ENCODE measurements at places on chromosomes 5 and 9. TPM values are rescaled to one million over a fixed set of nuclear protein-coding genes. Genes with fewer than 3 reads are reported as not detected.

TXNDC8 gene
- not detected for total RNA-seq

FAM151B gene
- total RNA-seq, result 4.4 TPM

MSX2 gene
- total RNA-seq, result 1.3 TPM

TAF11L3 gene
- total RNA-seq, result not detected

ANKRD18A gene
- 0.18 TPM for total RNA-seq

PDE8B gene
- total RNA-seq, result 25.5 TPM

FAM153A gene
- total RNA-seq, result 1.0 TPM

ZNF454 gene
- 2.2 TPM for total RNA-seq

PCDHGA8 gene
- 3.0 TPM for total RNA-seq

PCDHB12 gene
- total RNA-seq, result 5.7 TPM

MPDZ gene
- 96.5 TPM for total RNA-seq

SLC25A25 gene
- total RNA-seq, result 40.9 TPM

DNA sequence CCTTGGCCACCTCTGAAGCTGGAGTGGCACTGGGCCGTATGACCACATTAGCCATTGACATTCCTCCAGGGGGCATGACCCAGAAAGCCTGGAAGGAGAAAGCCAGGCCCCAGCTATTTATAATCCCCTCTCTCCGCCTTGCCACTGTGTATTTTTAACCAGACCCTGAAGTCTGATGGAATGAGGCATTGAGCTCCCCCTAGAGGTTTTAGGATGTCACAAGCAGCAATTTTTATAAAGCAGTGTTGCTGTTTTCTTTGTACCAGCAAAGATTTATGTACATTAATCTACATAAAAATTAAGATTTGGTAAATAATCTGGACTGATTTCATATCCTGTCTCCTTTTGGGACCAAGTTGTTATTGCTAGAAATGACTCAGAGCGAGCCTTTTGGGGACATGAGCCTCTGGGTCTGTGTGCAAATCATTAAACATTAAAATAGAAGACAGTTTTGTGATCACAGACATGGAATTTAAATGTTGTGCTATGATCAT, 127.1 kb downstream of the TRIO start:
- peak; percentile 70 for DNase-seq

DNA sequence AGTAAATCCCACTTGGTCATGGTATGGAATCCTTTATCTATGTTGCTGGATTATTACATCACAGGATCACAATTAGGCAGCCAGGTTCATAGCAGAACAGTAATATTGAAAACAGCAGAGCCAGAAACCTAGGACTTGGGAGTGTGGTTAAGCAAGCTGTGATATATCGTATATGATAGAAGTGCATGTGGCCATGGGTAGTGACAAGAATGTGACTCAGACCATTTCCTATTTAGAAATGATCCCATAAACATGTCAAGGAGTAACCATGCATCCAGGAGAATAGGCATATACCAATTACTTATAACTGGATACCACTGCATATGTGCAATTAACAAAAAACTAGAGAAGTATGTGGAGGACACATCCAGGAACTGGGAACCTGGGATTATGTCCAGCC, 31.2 kb downstream of the AMBP start:
- no peak for DNase-seq

GRCh38 chr5:157253547-157253946, 12.4 kb upstream of the CYFIP2 start:
- no peak for DNase-seq

- DNase-seq, result no peak
Measured at GRCh38 chr9:96317335-96317980, 15.5 kb upstream of the HSD17B3 start.

- no peak for DNase-seq
Measured at GRCh38 chr5:95808013-95808685, 14.4 kb downstream of the GLRX start.

DNA sequence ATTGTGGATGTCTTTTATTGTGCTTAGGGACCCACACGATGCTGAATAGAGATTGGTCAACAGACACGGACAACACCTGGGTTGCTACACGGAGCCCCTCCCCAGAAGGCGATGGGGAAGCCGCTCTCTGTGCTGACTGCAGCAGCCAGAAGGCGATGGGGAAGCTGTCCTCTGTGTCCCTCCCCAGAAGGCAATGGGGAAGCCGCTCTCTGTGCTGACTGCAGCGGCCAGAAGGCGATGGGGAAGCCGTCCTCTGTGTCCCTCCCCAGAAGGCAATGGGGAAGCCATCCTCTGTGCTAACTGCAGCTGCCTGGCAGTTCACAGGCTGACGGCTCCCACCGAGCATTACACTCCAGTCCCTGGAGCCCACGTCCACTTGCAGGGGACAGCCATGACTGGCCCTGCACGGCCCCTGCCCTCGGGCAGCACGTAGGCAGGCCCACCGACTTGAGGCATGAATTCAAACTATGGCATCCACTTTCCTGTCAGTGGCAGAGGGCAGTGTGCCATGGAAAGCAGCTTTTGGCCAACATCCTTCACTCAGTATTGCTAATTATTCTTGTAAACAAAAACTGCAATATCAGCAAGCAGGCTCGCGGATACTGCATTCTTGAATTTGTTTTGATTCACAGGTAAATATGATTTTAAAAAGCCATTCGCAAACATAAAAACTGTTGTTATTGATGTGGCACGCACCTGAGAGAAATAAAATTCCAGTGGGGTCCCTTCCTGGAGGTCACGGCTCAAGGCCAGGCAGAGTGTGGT, 48.1 kb upstream of the CLPTM1L start:
- no peak for DNase-seq

- DNase-seq, result no peak
Measured at GRCh38 chr5:50325237-50325832, 115.8 kb downstream of the EMB start.

- DNase-seq, result no peak
Measured at GRCh38 chr5:91301106-91301846, 81.8 kb downstream of the ARRDC3 start.

DNA sequence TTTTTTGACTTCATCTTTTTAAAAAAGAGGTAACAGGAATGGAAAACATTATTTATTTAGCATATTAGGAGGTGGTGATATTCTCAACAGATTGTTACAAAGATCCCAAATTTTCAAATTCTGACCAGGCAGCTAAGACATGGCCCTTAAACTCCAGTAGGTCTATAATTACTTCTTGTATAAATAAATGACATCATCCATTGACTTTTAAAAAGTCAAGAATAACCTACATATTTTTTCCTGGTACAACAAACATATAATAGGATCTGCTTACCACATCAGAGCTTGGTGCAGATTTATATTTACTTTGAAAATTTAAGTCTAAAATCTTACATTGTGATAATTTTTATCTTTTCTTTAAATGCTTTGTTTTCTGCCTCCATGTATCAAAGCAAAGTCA, 92.2 kb upstream of the TRPM3 start:
- no peak for DNase-seq

GRCh38 chr9:134375430-134376385, 49.5 kb downstream of the RXRA start:
- no peak for DNase-seq

DNA sequence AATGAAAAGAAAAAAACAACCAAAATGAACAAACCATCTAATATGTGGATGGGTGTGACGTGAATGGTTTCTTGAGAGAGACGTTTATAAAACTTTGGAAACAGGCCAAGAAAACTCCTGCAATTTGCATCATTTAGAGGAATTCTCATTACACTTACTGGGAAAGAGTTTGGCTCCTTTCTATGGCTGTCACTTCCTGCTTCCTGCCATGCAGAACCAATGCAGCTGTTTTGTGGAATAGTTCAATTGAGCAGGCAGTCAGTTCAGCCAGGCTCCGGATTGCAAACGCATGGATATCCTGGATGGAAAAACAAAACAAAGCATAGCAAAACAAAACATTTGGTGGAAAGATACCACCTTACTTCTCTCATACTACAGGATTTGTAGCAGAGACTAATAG, 36.6 kb downstream of the FAM114A2 start:
- peak; percentile 44 for DNase-seq

GRCh38 chr9:128969491-128969890, 22.0 kb downstream of the NUP188 start:
- no peak for DNase-seq

GRCh38 chr5:14600846-14601245, 19.3 kb downstream of the OTULINL start:
- no peak for DNase-seq

DNA sequence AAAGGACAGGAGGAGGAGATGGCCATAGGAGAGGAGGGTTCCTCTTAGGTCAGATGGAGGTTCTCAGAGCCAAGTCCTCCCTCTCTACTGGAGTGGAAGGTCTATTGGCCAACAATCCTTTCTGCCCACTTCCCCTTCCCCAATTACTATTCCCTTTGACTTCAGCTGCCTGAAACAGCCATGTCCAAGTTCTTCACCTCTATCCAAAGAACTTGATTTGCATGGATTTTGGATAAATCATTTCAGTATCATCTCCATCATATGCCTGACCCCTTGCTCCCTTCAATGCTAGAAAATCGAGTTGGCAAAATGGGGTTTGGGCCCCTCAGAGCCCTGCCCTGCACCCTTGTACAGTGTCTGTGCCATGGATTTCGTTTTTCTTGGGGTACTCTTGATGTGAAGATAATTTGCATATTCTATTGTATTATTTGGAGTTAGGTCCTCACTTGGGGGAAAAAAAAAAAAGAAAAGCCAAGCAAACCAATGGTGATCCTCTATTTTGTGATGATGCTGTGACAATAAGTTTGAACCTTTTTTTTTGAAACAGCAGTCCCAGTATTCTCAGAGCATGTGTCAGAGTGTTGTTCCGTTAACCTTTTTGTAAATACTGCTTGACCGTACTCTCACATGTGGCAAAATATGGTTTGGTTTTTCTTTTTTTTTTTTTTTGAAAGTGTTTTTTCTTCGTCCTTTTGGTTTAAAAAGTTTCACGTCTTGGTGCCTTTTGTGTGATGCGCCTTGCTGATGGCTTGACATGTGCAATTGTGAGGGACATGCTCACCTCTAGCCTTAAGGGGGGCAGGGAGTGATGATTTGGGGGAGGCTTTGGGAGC, 3.1 kb downstream of the EGR1 start:
- no peak for DNase-seq

DNA sequence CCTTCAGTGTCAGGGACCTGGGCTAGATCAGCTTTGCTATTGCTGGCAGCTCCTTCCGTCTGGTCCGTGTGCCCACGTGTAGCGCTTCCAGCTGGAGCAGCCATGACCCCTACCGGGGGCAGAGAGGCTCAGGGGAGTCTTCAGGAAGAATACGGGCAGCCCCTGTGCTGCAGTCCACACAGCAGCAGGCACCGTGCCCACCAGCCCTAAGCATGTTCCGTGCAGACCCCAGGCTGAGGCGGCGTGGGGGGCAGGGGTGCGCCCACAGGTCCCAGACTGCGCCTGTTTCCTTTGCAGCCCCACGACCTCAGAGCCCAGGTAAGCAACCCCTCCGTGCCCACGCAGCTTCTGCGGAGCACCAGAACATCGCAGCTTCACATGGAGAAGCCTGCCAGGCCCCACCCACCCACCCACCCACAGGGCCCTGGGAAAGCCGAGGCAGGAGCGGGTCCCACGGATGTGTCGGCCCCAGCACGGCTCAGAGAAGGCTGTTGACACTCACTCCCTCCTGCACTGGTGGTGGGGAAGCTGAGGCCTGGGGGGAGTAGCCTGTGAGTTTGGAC, 83.1 kb downstream of the KCNT1 start:
- DNase-seq, result no peak

All from aorta (tissue), 5 donors.